ENCODE measurements at places on chromosomes 5 and 9.
A peak's percentile ranks its signal among the peaks of the same experiment; 100 is the strongest.

- DNase-seq = no peak
Measured at GRCh38 chr5:34652914-34653313, 3.2 kb upstream of the RAI14 start.

GRCh38 chr9:81653240-81653639, 36.1 kb downstream of the TLE1 start:
- no peak for DNase-seq

DNA sequence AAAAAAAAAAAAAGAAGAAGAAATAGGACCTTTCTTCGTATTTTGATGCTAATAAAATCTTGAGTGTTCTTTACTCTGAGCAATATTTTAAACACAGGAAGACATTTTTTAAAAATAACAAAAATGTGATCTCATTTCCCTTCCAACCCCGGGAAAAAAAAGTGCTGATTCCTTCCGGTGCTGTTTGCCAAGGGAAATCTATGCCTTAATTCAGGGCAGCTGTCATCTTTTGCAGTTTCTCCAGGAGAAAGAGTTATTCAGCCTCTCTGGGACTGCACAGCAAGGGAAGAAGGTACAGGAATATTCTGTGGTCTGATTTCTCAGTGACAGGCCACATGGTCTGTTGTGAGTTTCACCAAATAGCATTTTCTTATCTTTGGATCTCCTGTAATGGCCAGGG, 291.9 kb upstream of the IRX1 start:
- no peak for DNase-seq

- DNase-seq = no peak
Measured at GRCh38 chr5:125202871-125203438, 456.5 kb upstream of the ZNF608 start.

GRCh38 chr5:27308153-27308552, 269.8 kb upstream of the CDH9 start:
- no peak for DNase-seq

DNA sequence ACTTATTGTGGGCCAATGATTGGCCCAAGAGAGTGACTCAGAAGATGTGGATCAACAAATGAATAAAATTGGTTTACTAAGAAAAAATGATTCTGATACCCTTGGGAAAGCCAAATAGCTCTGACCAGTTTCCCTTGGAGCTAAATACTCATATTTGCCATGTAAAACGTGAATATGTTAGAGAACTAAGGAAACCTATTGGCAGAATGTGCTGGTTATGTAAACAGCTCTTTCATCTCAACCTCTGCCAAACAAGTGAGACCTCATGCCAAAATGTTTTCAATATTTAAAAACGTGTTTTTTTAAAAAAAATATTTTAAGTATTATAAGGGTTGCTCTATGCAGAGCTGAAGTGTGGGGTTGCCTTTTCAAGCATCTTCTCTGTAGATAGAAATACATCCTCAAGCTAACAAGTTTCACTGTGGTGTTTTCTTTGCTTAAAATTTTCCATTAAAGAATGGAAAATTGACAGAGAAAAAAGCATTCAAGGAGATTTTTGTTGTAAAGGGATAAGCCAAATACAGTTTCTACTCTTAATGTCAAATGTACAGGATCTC, 186.9 kb upstream of the TUT7 start:
- DNase-seq = no peak

- no peak for DNase-seq
Measured at GRCh38 chr5:1783216-1783554, 16.5 kb downstream of the MRPL36 start.

GRCh38 chr5:16585041-16585667, 31.6 kb downstream of the RETREG1 start:
- no peak for DNase-seq

DNA sequence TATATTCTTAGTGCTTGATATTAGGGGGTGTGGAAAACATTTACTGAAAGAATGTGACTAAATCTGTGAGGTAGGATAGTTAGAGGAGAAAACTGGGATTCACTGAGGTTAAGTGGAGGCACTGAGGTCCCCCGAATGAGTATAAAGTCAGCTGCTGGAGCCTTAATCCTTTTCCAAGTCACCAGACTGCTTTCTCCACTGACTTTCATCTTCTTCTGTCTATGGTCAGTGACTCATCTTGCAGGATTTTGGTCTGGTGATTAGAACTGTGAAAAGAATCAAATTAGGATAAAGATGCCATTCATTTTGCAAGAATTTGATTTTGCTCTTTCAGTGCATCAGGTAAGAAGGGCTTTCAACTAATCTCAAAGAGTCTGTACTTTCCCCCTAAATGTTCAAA, 89.3 kb upstream of the ALDH1A1 start:
- no peak for DNase-seq

- no peak for DNase-seq
Measured at GRCh38 chr9:928363-929042, 48.0 kb upstream of the DMRT3 start.

DNA sequence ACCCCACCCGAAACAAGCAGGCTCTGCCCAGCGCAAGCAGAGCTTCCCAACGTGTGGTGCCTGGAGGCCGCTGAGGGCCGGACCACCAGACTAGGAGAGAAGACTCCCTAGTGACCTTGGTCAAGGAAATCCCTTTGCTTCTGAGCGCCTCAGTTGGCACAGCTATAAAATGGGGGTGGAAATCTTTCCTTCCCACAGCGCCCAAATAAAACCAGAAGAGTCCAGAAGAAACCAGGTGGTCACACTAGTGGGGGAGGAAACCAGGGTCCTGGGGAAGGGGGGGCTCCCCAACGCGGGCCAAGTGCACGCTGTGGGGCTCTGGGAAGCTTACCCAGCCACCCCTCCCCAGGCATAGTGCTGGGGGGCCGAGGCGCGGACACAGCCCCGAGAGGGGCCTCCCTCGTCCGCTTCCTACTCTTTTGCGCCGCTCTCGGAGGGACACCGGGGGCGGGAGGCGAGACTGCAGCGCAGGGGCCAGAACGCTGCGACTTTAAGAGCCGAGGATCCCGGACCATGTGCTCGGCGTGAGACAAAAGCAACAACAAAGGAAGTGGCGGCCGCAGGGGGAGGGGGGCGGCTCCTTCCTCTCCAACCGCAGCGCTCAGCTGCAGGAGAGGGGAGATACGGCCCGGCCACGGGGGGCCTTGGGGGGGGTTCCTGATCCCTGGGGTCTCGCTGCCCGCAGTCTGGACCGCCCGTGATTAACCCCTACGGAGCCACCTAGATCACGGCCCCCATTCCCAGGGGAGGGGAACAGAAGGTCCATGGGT, 885 bp downstream of the RNF44 start:
- DNase-seq = peak; percentile 50

GRCh38 chr9:18721267-18721994, 247.5 kb downstream of the ADAMTSL1 start:
- no peak for DNase-seq

- DNase-seq = no peak
Measured at GRCh38 chr5:80686757-80687156, 32.0 kb upstream of the DHFR start.

DNA sequence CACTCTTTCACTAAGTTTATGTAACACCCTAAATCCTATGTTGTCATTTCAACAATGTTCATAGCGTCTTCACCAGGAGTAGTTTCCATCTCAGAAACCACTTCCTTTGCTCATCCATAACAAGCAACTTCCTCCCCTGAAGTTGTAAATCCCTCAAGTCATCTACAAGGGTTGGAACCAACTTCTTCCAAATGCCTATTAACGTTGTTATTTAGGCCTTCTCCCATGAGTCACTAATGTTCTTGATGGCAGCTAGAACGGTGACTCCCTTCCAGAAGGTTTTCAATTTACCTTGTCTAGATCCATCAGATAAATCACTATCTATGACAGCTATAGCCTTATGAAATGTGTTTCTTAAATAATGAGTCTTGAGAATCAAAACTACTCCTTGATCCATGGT, 73.3 kb upstream of the TARS1 start:
- DNase-seq = no peak

DNA sequence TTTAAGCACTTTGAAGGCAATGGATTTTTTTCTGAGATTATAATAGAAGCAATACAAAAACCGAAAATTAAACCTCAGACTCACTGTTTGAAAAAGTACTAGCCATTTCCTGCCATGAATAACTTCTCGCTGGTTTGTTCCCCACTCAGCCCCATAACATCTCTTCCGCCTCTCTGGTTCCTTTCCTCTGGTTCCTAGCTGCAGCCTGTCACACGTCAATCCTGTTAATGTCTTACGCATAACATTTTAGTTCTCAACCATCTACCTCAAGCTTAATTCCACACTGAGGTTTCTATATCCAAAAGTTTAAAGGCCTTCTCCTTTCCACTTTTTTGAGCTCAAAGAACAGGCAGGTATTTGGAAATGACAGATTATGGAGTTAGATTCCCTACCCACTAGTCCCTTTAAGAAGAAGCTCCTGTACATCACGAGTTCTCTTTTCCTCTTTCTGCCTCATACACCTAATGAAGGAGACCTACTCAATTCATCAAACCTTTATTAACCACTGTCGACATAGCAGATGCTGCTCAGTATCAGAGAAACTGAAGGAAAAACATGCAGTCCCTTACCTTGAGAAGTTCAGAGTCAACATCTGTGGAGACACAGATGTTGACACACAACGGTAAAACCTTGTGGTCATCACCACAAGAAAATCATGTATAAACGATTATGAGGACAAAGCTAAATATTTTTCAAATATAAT, 243.0 kb upstream of the PTGER4 start:
- DNase-seq = peak; percentile 10

DNA sequence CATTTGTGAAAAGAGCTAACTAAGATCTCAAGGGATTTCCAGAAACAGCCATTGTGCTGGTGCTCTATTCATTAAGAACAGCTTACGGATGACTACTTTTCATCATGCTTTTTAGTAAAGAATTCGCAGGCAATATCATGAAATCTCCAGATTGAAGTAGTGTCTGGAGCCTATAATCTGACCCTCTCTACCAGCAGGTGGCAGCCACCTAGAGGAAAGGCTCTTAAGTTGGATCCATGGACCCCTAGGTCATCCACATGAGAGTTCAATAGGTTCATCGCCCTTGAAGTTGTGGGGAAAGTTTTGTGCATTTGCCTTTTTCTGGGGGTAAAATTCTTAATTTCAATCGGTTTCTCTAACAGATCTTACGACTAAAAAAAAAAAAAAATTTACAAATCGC, 82.3 kb downstream of the SLC1A3 start:
- DNase-seq = no peak

DNA sequence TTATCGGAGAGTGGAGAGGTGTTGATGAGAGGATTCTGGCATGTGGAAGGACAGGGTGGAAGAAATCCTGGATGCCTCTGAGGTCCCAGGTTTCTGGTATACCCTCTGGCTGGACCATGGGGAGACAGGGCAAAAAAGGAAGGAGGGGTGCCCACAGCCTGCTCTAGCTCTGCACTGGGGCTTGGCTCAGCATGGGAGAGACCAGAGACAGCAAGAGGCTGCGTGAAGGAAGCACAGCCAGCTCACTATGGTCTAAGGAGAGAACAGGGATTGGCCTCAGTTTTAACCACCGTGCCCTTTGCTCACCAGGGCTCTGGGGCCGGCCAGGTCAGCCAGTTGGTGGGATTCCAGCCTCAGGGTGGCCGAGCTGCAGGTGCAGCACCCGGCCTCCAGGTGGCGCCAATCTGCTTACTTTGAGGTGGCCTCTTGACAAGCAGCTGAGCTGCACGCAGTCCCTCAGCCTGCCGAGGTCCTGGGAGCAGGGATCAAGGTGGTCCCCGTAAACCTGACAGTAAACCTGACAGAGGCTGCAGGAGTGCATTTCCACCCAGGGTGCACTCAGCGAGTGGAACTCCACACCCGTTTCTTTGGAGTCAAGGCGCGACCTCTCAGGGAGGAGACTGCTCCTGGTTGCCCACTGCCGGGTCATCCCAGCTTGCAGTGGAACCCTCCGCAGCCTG, 25.0 kb upstream of the SPTLC1 start:
- DNase-seq = peak; percentile 56

- no peak for DNase-seq
Measured at GRCh38 chr5:103624675-103625074, 62.1 kb upstream of the NUDT12 start.

DNA sequence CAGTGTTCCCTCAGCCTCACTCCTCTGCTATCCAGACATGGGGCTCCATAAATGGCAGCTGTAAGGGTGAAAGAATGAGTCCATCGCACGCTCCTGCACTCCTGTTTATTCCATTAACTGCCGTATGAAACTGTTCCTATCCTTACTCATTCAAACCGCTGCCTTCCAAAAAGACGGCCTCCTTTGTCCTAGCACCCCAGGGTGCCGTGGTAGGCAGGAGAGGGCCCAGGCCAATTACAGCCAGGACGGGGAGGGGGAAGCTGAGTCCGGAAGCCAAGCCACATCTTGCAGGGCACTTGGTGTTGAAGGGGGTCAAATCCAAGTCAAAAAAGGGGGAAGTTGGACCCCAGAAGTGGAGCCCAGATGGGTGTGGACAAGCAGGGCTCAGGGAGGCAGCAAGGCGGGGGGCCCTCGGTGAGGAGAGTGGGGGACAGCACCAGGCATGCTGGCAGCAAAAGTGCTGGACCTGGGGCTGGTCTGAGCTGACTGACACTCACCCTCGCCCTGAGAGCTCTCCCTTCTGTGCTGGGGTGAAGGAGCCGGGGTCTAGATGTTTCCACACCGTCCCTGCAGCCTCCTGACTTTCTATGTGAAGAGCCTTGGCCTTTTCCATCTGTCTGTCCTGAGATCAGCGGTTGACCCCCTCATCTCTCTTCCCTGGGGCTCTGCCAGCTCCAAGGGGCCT, 63.3 kb downstream of the COL23A1 start:
- no peak for DNase-seq

GRCh38 chr9:129570450-129571297, 50.2 kb downstream of the C9orf50 start:
- no peak for DNase-seq

DNA sequence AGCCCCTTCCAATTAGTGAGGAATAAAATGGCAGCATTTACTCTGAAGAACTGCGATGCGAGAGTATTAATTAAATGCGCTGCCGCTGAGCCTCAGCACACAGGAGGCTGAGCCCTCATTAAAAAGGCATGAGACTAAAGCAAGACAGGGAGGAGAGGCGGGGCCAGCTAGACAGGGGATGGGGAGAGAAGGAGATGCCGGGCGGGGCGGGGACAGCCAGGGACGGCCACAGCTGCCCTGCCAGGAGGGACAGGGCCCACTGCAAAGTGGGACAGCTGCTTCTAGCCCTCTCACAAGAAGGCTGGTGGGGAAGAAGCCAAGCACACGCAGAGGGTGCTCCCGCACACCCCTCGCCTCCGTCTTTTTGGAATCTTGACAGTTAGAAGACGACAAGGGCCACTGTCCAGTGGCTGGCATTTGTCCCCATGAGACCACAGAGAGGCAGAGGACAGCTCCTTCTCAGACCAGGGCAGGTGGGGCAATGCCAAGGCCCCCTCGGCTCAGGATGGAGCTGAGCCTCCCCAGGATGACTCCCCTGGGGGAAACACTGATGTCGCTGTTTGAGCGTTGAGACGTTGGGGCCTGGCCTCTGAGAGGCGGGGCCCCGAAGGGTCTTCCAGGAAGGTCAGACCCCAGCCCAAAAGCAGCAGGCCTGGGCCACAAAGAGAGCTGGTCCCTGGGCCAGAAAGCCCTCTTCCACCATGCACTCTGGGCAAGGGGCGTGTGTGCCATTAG, 26.9 kb downstream of the ADAMTS2 start:
- DNase-seq = no peak

DNA sequence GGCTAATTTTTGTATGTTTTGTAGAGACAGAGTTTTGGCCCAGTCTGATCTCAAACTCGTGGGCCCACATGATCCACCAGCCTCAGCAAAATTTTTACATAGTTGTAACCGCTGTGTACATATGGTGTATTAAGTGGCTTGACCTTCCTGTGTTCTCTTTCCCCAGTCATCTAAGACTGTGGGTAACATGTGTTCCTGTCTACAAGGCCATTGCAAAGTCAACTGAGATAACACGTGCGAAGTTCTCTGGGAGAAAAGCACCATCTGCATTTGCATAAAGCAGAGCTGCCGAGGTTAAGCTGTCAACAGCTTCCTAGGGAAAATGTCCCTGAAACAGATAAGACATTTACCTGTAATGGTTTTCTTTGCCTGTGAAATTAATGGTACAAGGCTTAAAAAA, 273.7 kb downstream of the FANCC start:
- DNase-seq = no peak

Measured in stimulated activated CD8-positive, alpha-beta memory T cell treated with anti-CD3 and anti-CD28 coated beads, Interleukin-4, amount 100 ng/mL, for 4 hours (primary cell).